Chondrocyte (in vitro differentiated cells): ENCODE measurements at places on chromosomes 5 and 9. TPM values are rescaled to one million over a fixed set of nuclear protein-coding genes. Genes with fewer than 3 reads are reported as not detected.

Gene MYMK
- total RNA-seq: not detected in 3 replicates

- H3K36me3 ChIP-seq: no peaks in the 10 kb centered on the region
- peak overlapping the region; percentile 87 for H3K4me3 ChIP-seq
- DNase-seq: peak; percentile 95
- no peaks in the 10 kb centered on the region for H3K27me3 ChIP-seq
- H3K4me1 ChIP-seq: peaks cover 55% of the 10 kb centered on the region
Measured at GRCh38 chr9:33166231-33167083, 679 bp downstream of the B4GALT1 start.

GRCh38 chr5:28850320-28850921, 1812.0 kb upstream of the CDH9 start:
- no peak overlapping the region for H3K4me3 ChIP-seq
- H3K4me1 ChIP-seq: no peaks in the 10 kb centered on the region
- H3K36me3 ChIP-seq: no peaks in the 10 kb centered on the region
- H3K27me3 ChIP-seq: no peaks in the 10 kb centered on the region
- no peak for DNase-seq

Gene CENPH
- 4.5 to 9.2 TPM (median 4.7 TPM) in 3 replicates for total RNA-seq

DNA sequence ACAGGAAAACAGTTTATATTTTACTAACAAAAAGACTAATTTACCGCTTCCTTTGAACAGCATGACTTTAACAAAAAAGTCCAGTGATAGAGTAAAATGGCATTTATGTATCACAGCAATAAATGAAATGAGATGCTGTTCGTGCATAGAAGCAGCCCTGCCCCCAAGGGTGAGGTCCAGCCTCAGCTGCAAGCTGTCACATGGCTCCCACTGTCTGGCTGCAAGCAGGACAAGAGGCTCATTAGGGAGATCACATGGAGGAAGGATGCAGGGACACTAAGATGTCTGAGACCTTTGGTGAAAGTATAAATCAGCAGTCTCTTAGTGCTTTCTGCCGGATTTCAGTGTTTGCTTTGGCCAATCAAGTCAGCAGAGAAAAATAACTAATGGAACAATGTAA, 23.0 kb downstream of the GDNF start:
- DNase-seq: no peak
- H3K27me3 ChIP-seq: no peaks in the 10 kb centered on the region
- peaks cover 10% of the 10 kb centered on the region for H3K4me1 ChIP-seq
- H3K27ac ChIP-seq: no peak overlapping the region
- no peak overlapping the region for H3K4me3 ChIP-seq
- H3K36me3 ChIP-seq: no peaks in the 10 kb centered on the region

GRCh38 chr5:108615216-108615615, 132.5 kb upstream of the FER start:
- H3K36me3 ChIP-seq: peaks cover 2% of the 10 kb centered on the region
- DNase-seq: no peak
- H3K27ac ChIP-seq: no peak overlapping the region

Gene MZB1
- not detected in 3 replicates for total RNA-seq

Gene OBP2B
- total RNA-seq: not detected in 3 replicates

DNA sequence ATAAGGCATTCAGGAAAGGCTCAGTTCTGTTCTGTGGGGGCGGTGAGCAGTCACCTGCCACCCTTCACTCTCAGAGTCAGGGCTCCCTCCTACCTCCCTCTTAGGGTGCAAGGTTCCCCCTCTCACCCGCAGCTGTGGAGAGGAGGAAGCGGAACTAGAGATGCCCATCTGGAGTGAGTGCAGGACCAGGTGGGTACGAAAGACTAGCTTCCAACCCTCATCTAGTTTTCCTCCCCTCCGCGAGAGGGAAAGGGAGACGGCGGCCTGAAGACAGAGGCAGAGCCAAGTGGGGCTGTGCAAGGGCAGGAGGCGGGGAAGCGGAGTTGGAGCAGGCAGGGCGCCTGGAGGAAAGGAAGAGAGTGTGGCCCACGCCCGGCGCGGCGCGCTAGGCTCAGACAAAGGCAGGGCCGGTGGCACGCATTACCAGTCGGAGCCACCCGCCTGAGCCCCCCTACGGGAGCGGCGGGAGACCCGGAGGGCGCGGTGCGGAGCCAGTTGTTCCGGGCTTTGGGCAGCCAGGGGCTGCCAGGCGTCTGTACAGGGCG, 7.3 kb downstream of the PRR7 start:
- DNase-seq: no peak
- peak overlapping the region; percentile 61 for H3K4me3 ChIP-seq
- H3K36me3 ChIP-seq: peaks cover 4% of the 10 kb centered on the region

GRCh38 chr9:4497855-4498254, 7.6 kb downstream of the SLC1A1 start:
- no peak for DNase-seq
- peaks cover 3% of the 10 kb centered on the region for H3K4me1 ChIP-seq
- no peaks in the 10 kb centered on the region for H3K27me3 ChIP-seq
- no peak overlapping the region for H3K27ac ChIP-seq

DNA sequence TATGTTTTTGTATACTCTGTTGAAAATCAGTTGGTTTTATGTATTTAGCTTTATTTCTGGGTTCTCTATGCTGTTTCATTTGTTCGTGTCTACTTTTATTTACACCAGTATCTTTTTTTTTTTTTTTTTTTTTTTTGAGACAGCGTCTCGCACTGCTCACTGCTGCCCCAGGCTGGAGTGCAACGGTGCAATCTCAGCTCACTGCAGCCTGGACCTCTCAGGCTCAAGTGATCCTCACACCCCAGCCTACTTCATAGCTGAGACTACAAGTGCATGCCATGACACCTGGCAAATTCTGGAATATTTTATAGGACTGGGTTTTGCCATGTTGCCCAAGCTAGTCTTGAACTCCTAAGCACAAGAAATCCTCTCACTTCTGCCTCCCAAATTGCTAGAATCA, 869.4 kb upstream of the CDH6 start:
- H3K4me1 ChIP-seq: peaks cover 4% of the 10 kb centered on the region
- no peaks in the 10 kb centered on the region for H3K27me3 ChIP-seq
- no peak overlapping the region for H3K4me3 ChIP-seq
- no peak overlapping the region for H3K27ac ChIP-seq
- H3K36me3 ChIP-seq: no peaks in the 10 kb centered on the region

Gene RALGPS1
- total RNA-seq: 6.8 to 9.0 TPM (median 8.1 TPM) in 3 replicates

Gene OTULINL
- 4.3 to 5.6 TPM (median 5.4 TPM) in 3 replicates for total RNA-seq

Gene SLC6A3
- not detected in 3 replicates for total RNA-seq

DNA sequence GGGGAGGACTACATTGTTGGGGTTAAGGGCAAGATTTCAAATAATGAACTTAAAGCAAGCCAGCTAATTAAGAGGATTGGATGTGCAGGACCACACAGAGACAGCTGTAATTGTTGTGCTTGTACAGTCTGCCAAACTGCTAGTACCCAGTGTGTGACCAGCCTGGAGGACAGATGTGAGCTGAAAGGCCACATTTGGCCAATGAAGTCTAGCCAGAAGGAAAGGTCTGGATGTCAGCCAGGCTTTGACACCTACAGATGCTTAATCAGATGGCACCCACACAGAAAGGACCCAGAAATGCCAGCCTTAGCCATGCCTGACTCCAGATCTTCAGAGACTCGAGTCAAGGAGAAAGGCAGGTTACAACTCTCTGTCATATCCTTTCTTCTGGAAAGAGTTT, 491.1 kb downstream of the KIF4B start:
- DNase-seq: no peak
- H3K4me1 ChIP-seq: no peaks in the 10 kb centered on the region
- H3K4me3 ChIP-seq: no peak overlapping the region
- H3K27me3 ChIP-seq: peaks cover 7% of the 10 kb centered on the region
- no peaks in the 10 kb centered on the region for H3K36me3 ChIP-seq

DNA sequence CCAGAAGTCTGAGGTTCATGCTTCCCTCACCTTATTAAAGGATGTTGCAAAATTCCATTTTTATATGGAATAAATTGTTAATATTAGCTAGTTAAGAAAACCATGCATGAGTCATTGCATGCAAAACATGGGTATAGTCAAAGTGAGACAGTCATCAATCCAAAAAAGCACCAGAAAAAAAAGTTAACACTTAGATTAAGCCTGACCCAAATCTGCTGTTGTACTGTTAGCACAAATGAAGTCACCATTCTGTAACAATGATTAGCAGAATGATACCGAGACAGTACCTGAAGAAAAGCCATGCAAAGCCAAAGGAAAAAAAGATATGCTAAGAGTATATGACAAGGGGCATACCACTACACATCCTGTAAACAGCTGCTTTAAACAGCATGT, 49.5 kb downstream of the PKD2L2 start:
- peaks cover 8% of the 10 kb centered on the region for H3K4me1 ChIP-seq
- DNase-seq: no peak
- H3K4me3 ChIP-seq: no peak overlapping the region
- H3K27ac ChIP-seq: no peak overlapping the region
- H3K36me3 ChIP-seq: peaks cover 30% of the 10 kb centered on the region
- no peaks in the 10 kb centered on the region for H3K27me3 ChIP-seq
